ENCODE measurements at places on chromosomes 2 and 18. TPM values are rescaled to one million over a fixed set of nuclear protein-coding genes. Genes with fewer than 3 reads are reported as not detected.

EGR4 gene
- total RNA-seq: not detected

IL36A gene
- total RNA-seq: not detected

MAP3K19 gene
- total RNA-seq: not detected

TEX44 gene
- total RNA-seq: not detected

SCN1A gene
- total RNA-seq: 0.51 TPM

DNA sequence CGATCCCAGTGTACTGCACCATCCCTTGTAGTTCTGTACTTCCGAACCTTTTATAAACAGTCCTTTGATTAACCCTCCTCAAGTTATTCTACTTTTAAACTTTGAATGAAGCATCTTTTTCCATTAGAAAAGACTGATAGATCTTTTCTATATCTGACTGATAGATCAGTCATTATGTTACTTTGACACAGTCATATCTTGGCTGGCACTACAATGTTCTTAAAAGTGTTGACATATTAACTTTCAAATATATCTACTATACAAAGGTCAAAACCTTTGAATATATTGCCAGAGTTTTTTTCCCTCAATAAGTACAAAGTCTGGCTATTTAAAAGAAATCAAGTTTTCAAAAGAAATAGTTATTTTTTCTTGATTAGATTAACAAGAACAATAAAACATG is 35.4 kb upstream of the NABP1 start:
- no peak for DNase-seq

- DNase-seq: no peak
Measured at GRCh38 chr2:46534589-46534988, 55.2 kb downstream of the TMEM247 start.

GRCh38 chr18:69885841-69886531 is 61.7 kb downstream of the CD226 start:
- DNase-seq: no peak

DNA sequence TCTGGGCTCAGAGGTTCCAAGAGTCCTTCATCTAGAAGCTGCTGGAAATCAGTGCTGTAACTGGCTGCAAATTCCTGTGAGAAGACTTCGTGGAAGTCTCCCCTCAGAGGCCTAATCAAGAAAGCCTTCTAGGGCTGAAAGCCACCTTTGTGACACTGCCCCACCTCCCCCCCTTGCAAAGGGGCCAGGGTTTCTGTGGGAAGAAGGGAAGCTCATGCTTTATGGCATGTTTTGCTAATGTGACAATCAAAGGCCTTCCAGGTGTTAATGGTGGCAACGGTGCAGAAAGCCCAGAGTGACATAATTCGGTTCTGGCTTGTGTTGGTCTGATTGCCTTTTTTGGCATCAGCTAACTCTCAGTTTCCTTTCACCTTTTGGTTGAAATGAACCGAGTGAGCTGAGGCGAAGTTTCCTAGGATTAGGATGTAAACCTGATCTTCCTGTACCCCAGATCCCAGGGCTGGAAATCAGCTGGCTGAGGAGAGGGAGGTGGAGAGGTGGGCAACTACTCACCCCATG is 126.9 kb upstream of the TRIB2 start:
- DNase-seq: no peak

DNA sequence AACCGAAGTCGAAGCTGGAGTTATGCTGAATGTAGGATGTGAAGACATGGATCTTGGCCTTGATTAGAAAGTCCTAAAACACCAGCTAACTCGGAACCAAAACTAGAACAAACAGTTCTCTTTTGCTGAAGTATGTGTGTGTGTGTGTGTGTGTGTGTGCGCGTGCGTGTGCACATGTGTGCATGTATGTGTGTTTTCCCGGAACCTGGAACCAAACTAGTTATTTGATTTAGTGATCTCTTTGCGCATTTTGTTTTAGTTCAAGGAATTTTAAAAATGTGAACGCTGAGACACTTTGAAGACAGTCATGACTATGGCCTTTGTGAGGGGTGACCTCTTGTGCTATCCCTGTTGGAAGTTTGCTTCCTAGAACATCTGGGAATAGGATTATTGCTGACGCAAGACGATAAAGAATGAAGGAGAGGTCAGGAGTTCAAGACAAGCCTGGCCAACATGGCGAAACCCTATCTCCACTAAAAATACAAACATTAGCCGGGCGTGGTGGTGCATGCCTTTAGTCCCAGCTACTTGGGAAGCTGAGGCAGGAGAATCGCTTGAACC is 23.8 kb downstream of the FHL2 start:
- no peak for DNase-seq

DNA sequence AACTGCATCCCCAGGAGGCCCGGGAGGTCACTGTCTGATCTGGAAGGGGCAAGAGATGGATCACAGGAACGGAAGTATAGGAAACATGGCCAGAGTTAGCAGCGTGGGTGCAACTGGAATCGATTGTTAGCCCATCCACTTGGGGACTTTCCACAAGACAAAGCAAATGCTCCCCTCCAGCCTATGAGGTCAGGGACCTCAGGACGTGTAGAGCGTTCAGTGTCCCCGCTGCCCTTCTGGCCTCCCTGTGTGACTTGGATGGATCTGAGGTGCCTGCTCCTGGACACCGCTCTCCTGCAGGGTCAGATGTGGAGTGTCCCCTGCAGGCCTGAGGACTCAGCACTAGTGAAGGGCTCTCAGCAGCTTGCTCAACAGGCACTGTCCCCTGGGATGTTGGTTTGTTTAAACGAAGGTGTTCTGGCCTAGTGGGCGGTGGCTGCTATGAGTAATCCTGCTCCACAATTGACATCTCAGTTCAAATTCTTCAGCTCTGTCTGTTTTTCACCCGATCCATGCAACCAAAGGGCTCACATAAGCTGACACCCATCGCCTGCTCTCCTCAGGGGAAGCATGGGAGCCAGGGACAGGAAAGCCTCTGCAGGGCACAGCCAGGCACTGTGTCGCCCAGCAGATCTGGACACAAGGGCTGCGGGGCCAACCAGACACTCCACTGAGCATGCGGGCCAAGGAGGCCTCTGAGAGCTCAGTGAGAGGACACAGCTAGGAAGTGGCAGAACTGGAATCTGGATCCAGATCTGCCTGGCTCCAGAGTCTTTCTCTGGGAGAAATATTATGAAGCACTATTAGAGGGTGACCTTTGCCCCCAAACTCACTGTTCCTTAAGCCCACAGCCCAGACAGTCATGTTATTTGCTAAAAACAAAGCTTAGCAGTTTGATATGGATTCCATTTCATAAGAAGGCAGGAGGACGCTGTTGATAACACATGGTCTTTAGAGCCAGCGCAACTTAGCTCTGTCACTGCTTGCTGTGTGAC is 78.5 kb downstream of the RHOB start:
- DNase-seq: peak; percentile 38

All from heart left ventricle (tissue), 16 donors.